ENCODE measurements at places on chromosomes 12 and 14.

DNA sequence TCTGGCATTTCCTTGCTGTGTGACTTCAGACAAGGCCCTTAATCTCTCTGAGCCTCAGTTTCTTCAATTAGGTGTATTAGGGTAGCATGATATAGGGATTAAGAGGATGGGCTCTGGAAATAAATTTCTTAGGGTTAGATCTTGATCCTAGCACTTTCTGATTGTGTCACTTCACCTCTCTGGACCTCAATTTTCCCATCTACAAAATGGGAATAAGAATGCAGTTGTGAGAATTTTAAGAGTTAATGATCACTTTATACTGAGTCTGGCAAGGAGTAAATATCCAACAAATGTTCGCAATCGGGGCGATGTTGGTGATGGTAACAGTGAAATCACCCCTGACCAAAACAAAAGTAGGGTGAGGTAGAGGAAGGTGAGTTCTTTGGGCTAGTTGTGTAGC, 4.0 kb downstream of the RPH3A start:
- no peak for DNase-seq

DNA sequence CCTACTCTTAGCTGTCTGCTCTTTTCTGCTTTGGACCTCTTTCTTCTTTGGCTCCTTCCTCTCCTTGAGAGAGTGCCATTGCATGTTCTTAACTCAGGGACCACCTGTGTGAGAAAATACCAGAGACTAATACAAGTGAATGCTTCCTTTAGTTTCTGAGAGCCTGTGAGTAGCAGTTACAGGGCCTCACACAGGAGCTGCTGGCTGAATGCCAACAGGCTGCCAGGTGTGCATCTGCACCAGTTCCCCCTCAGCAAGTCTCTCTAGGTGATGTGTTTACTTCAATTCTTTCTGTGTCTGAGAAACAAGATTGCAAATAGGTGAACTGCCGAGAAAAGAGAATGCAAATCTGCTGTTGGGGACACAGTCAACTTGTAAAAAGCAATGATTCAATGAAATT, 108.2 kb downstream of the STXBP6 start:
- no peak for DNase-seq

DNA sequence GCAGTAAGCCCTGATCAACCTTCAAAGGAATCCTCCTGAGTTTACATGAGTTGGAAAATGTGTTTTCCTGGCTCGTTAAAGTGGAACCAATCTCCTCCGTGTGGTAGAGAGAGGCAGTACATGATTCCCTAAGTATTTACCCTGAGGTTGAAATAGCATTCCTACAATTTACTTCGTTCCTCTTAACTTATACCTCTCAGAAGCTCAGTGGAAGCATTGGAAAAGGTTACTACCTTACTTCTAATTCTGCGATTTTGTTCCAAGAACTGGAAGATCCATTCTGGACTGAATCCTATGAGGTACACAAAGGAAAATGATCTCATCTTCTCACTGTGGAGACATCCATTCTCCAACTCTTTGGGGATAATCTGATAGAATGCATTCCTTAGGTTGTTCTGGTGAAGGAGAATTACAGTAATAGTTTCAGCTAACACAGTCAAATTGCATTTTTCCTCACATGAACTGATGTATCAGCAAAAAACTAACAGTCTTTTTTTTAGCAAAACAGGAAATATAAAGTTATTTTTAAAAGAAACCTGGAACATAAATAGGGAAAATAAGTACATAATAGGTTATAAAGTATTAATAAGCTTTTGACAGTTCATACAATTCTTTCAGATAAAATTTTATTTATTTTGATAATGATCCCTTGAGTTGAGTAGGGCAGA, 475.6 kb downstream of the PDZRN4 start:
- DNase-seq = no peak

DNA sequence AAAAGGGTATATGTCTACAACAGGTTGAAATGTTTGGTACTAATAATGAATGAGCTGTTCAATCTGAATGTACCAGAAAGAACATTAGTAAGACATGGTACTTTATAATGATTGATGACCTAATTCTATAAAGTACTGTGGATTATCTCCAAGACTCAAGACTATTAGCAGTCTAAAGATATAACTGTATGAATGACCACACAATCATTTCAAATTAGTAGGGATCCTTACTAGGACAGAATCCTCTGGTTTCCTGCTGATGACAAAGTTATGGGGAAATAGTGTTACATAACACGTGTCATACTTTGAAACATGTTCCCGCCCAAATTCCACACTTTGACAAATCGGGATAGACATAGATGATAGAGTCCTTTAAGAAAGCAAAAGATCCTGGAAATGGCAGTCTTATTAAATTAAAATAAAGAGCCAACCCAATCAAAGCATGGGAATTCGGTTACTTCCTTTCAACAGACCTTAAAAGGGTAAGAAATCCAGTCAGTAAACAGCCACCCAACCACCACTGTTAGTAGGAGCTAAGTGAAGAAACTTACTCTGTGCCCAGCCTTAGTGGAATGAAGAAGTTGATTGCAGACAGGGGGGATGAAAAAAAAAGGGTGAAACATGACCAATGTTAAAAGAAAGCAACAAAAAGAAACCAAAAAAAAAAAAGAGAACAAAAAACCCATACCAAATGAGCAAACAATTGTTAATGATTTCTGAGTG, 2.8 kb downstream of the VPS29 start:
- no peak for DNase-seq

- DNase-seq = no peak
Measured at GRCh38 chr14:55122440-55122986, 6.5 kb upstream of the LGALS3 start.

DNA sequence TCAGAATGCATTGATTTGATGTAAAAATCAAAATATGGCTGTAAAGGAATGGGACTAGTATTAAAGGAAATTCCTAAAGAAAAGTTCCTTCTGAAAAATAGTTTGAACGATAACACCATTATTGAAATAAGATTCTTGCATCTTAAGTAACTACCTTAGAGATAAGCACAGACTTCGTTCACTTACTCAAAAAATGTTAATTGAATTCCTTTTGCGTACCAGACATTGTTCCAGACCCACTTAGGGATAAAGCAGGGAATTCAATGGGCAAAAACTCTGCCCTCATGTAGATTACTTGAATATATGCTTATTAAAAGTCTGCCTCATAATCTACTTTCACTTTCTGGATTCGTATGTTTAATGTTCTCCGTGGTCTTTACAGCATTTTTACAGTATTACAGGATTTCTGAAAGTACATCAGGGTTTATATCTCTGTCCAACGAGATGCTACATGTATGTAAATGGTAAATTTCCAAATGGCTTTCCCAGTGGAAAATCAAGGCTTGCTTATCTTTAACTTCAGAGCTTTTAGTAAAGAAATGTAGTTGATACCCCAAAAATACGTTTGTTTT, 213.7 kb downstream of the GXYLT1 start:
- DNase-seq = no peak

DNA sequence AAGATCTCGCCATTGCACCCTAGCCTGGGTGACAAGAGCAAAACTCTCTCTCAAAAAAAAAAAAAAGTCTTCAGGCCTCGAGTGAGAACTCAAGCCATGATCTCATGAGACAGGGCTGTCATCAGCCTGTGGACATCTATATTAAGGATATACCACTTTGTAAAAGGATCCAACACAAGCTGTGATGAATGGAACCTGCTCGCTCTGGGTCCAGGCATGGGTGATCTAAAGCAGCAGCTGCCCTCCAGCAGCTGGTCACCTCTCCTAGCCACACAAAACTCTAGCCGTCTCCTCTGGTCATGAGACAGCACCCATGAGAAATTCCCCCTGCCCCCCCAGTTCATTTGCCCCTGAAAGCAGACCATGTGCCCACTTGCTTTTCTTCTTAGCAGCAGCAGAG, 19.1 kb upstream of the DGLUCY start:
- no peak for DNase-seq

DNA sequence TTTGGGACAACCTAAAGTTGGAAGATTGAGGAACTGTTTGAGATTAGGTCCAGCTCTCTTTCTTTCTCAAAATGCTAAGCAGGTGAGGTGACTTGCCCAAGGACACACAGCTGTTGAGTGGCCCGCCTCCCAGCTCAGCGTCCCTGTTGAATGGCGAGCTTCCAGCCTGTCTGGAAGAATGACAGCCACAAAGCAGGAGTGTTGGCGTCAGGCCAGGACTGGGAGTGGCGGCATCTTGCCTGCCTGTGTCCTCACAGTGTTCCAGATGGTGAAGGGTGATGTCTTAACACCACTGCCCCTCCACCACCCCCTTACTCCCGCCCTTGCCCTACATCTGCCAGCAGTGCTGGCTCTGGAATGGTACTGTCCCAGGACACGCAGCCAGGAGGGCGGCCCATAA, 4.4 kb upstream of the CEBPE start:
- no peak for DNase-seq

DNA sequence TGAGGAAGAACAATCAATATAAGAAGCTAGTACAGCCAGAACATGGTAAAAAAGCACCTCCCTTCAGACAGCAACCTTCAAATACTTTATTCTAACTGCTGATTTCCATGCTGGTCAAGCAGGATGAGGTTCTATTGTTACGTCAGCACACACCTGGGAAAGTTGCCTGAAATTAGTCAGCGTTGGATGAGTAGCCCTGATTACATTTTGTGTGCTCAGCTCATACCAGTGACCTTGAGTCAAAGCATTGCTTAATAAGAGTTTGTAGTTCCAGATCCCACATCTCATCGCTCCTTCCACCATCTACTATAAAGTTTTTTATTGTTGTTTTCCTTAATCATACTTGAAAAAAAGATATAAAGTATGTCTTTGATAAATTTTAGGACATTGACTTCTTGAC, 361.5 kb downstream of the EGLN3 start:
- DNase-seq = no peak

Data from activated T-cell treated with anti-CD3 and anti-CD28 coated beads, Interleukin-2, amount 50 U/mL, for 48 hours (primary cell).